Thymus (tissue), 14 donors: ENCODE measurements at places on chromosomes 2 and 18. TPM values are rescaled to one million over a fixed set of nuclear protein-coding genes. Genes with fewer than 3 reads are reported as not detected.

DNA sequence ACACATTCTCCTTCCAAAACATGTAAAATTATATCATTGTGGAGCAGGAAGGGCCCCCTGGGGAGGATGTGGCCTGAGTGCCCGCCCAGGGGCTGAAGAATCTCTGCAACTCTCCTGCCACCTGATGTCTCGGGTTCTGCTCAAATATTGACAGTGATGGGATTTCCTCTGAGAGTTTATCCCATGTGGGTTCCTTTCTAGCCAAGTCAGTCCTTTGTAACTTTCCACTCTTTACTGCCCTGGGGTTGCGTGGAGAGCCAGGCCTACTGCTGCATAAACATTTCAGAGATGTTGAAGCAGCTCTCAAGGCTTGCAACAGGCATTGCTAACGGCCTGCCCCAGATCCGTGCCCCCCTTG is 4.0 kb upstream of the RAB17 start:
- DNase-seq, result no peak
- no peaks in the 10 kb centered on the region for H3K36me3 ChIP-seq
- peaks cover 2% of the 10 kb centered on the region for H3K27me3 ChIP-seq
- H3K27ac ChIP-seq, result no peak overlapping the region
- H3K4me1 ChIP-seq, result peaks cover 8% of the 10 kb centered on the region
- no peak overlapping the region for H3K4me3 ChIP-seq

- no peaks in the 10 kb centered on the region for H3K36me3 ChIP-seq
- peak; percentile 45 for DNase-seq
- H3K27me3 ChIP-seq, result no peaks in the 10 kb centered on the region
- H3K4me1 ChIP-seq, result no peaks in the 10 kb centered on the region
- no peak overlapping the region for H3K27ac ChIP-seq
Observed at GRCh38 chr18:10851824-10852319, 297.5 kb downstream of the PIEZO2 start.

- no peaks in the 10 kb centered on the region for H3K36me3 ChIP-seq
- H3K27ac ChIP-seq, result no peak overlapping the region
- H3K4me1 ChIP-seq, result no peaks in the 10 kb centered on the region
- H3K27me3 ChIP-seq, result no peaks in the 10 kb centered on the region
- no peak for DNase-seq
Observed at GRCh38 chr18:44356566-44357157, 324.0 kb upstream of the SETBP1 start.

DNA sequence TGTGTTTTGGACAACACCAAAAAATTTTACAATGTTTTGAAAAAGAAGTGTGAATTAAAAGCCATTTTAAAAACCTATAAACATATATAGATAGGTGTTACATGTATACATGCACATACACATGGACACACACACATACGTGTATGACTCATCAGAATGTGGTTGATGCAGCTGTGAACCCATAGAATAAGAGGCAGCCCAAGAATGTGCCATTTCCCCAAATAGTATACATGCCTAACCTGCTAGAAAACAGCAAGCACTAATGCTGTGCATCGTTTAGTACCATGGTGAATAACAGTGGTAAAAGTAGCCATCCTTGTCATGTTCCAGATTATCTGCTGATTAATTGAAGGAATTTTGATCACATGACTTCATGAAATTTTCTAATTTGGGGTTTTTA is 149.0 kb downstream of the DSEL start:
- H3K36me3 ChIP-seq, result no peaks in the 10 kb centered on the region
- no peak overlapping the region for H3K4me3 ChIP-seq
- no peak for DNase-seq
- no peaks in the 10 kb centered on the region for H3K27me3 ChIP-seq
- H3K27ac ChIP-seq, result no peak overlapping the region

DNA sequence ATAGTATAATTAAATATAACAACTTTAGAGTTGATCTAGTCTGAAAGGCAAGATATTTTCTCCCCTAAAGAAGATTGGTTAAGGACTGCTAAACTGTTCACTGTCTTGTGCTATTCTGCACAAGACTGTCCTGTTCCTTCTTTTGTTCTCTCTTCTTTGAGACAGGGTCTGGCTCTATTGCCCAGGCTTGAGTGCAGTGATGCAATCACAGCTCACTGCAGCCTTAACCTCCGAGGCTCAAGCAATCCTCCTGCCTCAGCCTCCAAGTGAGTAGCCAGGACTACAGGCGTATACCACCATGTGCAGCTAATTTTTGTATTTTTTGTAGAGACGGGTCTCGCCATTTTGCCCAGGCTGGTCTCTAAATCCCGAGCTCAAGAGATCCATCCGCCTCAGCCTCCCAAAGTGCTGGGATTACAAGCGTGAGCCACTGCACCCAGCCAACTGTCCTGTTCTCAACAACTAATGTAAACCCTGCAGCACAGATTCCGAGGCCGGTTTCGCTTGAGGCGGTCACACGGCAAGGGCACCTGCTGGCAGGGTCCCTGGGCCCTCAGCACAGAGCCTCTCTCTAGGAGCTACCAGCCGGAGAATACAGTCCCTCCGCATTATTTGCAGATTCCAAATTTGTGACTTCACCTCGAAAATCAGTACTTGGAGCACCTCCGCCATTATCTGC is 16.4 kb downstream of the PXDN start:
- DNase-seq, result no peak
- H3K4me3 ChIP-seq, result no peak overlapping the region
- no peaks in the 10 kb centered on the region for H3K4me1 ChIP-seq

- H3K27ac ChIP-seq, result no peak overlapping the region
- DNase-seq, result no peak
- no peaks in the 10 kb centered on the region for H3K36me3 ChIP-seq
- H3K4me1 ChIP-seq, result no peaks in the 10 kb centered on the region
Observed at GRCh38 chr2:154577390-154577789, 121.1 kb upstream of the KCNJ3 start.

GRCh38 chr2:229740279-229740678 is 25.9 kb upstream of the DNER start:
- H3K27me3 ChIP-seq, result no peaks in the 10 kb centered on the region
- no peaks in the 10 kb centered on the region for H3K36me3 ChIP-seq
- no peaks in the 10 kb centered on the region for H3K4me1 ChIP-seq
- H3K4me3 ChIP-seq, result no peak overlapping the region
- no peak for DNase-seq
- H3K27ac ChIP-seq, result no peak overlapping the region

- H3K27ac ChIP-seq, result no peak overlapping the region
- no peak overlapping the region for H3K4me3 ChIP-seq
- no peaks in the 10 kb centered on the region for H3K27me3 ChIP-seq
- H3K4me1 ChIP-seq, result no peaks in the 10 kb centered on the region
- no peak for DNase-seq
- H3K36me3 ChIP-seq, result no peaks in the 10 kb centered on the region
Observed at GRCh38 chr2:216315802-216316603, 56.3 kb downstream of the MARCHF4 start.

- H3K36me3 ChIP-seq, result no peaks in the 10 kb centered on the region
- H3K27ac ChIP-seq, result no peak overlapping the region
- DNase-seq, result no peak
- no peaks in the 10 kb centered on the region for H3K4me1 ChIP-seq
- no peak overlapping the region for H3K4me3 ChIP-seq
Observed at GRCh38 chr2:205914213-205915129, 171.5 kb downstream of the INO80D start.

DNA sequence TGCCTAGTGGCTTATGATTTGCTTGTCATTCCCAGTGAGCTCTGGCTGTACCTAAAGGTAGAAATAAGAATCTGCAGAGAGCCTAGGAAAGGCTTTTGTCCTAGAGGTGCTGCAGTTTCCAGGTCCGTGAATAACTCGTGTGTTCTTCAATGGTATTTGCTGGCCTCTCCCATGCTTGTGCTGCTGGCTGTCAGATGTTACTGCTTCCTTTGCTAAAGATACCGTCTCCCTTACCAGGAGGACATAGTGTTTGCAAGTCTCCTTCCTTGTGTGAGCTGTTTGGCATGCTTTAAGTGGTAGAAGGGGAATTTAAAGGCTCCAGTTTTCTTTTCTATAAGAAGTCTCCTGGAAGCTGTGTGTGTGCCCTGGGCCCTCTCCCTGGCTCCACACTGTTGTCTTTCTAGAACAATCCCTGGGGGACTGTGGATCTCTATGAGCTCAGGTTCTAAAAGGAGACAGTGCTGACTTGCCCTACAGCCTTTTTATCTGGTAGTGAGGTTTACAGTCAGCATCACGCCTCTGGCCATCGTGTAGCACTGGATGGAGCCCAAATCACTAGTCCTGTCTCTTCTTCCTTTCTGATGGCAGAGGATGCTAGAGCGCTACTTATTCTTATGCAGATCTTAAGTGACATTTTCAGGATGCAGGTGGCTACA is 65.8 kb downstream of the RNF144A start:
- H3K27ac ChIP-seq, result no peak overlapping the region
- H3K36me3 ChIP-seq, result no peaks in the 10 kb centered on the region
- no peak overlapping the region for H3K4me3 ChIP-seq
- no peaks in the 10 kb centered on the region for H3K4me1 ChIP-seq
- no peaks in the 10 kb centered on the region for H3K27me3 ChIP-seq
- DNase-seq, result no peak

- H3K27ac ChIP-seq, result no peak overlapping the region
- H3K4me3 ChIP-seq, result no peak overlapping the region
- H3K27me3 ChIP-seq, result no peaks in the 10 kb centered on the region
- H3K36me3 ChIP-seq, result no peaks in the 10 kb centered on the region
Observed at GRCh38 chr18:75253784-75254183, 43.2 kb downstream of the TSHZ1 start.

DNA sequence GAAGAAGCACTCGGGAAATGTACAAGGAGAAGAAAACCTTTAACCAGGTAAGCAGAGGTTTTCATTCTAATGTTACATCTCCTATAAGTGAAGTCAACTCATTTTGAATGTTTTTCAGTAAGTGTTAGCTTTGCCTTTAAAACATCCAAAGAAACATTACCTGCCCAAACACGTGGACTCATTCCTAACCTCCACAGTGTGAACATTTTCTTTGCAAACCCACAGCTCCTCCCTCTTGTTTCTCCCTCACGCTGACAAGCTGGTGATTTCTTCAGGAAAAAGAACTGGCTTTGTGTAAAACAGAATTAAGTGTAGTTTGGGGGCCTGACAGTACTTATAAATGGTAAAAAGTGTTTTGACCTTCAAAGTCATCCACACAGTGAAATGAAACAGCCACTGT is 72.5 kb downstream of the MTCL1 start:
- H3K36me3 ChIP-seq, result no peaks in the 10 kb centered on the region
- H3K4me1 ChIP-seq, result peaks cover 10% of the 10 kb centered on the region
- no peak overlapping the region for H3K4me3 ChIP-seq
- H3K27me3 ChIP-seq, result no peaks in the 10 kb centered on the region
- no peak for DNase-seq

DNA sequence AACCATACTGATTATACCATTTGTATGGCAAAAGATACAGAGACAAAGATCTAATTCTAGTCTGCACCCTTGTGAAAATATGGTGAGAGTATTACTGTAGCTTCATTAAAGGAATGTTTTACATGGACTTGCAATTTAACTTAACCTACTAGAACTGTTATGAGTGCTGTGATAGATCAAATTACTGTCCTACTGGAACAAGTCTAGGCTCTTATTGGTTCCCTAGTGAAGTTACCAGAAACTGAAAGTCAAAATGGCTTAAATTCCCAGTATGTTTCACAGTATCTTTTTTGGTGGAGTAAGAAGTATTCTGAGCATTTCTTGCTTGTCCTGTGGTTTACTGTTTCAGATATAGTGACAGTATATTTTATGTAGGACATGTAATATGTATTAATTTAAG is 3.8 kb upstream of the TBR1 start:
- no peak overlapping the region for H3K4me3 ChIP-seq
- no peak overlapping the region for H3K27ac ChIP-seq
- H3K4me1 ChIP-seq, result peaks cover 3% of the 10 kb centered on the region
- DNase-seq, result no peak
- H3K36me3 ChIP-seq, result no peaks in the 10 kb centered on the region
- H3K27me3 ChIP-seq, result peaks cover 39% of the 10 kb centered on the region

- H3K27ac ChIP-seq, result no peak overlapping the region
- no peak for DNase-seq
- H3K4me3 ChIP-seq, result no peak overlapping the region
- no peaks in the 10 kb centered on the region for H3K27me3 ChIP-seq
- peaks cover 22% of the 10 kb centered on the region for H3K36me3 ChIP-seq
Observed at GRCh38 chr18:62566199-62566598, 43.4 kb downstream of the ZCCHC2 start.

- H3K27me3 ChIP-seq, result no peaks in the 10 kb centered on the region
- H3K27ac ChIP-seq, result no peak overlapping the region
- no peaks in the 10 kb centered on the region for H3K36me3 ChIP-seq
- H3K4me3 ChIP-seq, result no peak overlapping the region
- H3K4me1 ChIP-seq, result peaks cover 7% of the 10 kb centered on the region
Observed at GRCh38 chr2:161246281-161246680, 61.9 kb upstream of the PSMD14 start.

- H3K4me1 ChIP-seq, result no peaks in the 10 kb centered on the region
- no peak overlapping the region for H3K27ac ChIP-seq
- H3K27me3 ChIP-seq, result no peaks in the 10 kb centered on the region
- H3K4me3 ChIP-seq, result no peak overlapping the region
- no peaks in the 10 kb centered on the region for H3K36me3 ChIP-seq
Observed at GRCh38 chr2:174512345-174512744, 25.5 kb upstream of the GPR155 start.

DNA sequence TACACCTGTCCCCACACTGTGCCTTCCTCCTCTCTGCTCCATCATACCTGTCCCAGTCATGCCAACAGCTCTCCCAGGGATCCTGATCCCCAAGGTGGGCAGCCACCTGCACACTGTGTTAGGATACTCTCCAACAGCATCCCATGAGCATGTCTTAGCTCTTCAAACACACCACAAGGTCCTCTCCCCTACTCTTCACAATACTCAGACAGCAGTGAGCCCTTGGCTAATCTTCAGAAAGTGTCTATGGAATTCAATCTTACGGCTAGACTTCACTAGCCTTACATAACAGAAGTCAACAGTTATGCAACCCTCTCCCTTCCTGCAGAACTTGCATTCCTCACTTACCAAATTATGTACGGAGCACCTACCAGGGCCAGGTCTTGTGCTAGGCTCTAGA is 79.9 kb downstream of the MYO5B start:
- H3K4me3 ChIP-seq, result no peak overlapping the region
- DNase-seq, result no peak
- no peaks in the 10 kb centered on the region for H3K4me1 ChIP-seq
- H3K27me3 ChIP-seq, result no peaks in the 10 kb centered on the region

GRCh38 chr2:30371772-30372373 is 75.2 kb upstream of the LCLAT1 start:
- no peak overlapping the region for H3K27ac ChIP-seq
- no peaks in the 10 kb centered on the region for H3K36me3 ChIP-seq
- no peak overlapping the region for H3K4me3 ChIP-seq
- H3K27me3 ChIP-seq, result no peaks in the 10 kb centered on the region
- H3K4me1 ChIP-seq, result no peaks in the 10 kb centered on the region

GRCh38 chr2:71581026-71581425 is 127.7 kb downstream of the DYSF start:
- DNase-seq, result no peak
- H3K36me3 ChIP-seq, result no peaks in the 10 kb centered on the region
- no peak overlapping the region for H3K27ac ChIP-seq
- H3K27me3 ChIP-seq, result no peaks in the 10 kb centered on the region

- no peak overlapping the region for H3K4me3 ChIP-seq
- no peak for DNase-seq
- peaks cover 6% of the 10 kb centered on the region for H3K4me1 ChIP-seq
Observed at GRCh38 chr2:127406454-127406853, 11.8 kb upstream of the PROC start.

EPB41L3 gene
- 17.8 TPM for total RNA-seq

GALNT14 gene
- 1.3 TPM for total RNA-seq

SCN2A gene
- total RNA-seq, result 0.24 TPM

EGR4 gene
- total RNA-seq, result 0.05 TPM

ANKRD30B gene
- total RNA-seq, result not detected

LYG2 gene
- total RNA-seq, result not detected

RTP5 gene
- total RNA-seq, result 0.66 TPM
